ENCODE measurements at places on chromosomes 11 and 22.

GRCh38 chr22:42648368-42649245 lies 585 bp downstream of the CYB5R3 start:
- DNase-seq = no peak

DNA sequence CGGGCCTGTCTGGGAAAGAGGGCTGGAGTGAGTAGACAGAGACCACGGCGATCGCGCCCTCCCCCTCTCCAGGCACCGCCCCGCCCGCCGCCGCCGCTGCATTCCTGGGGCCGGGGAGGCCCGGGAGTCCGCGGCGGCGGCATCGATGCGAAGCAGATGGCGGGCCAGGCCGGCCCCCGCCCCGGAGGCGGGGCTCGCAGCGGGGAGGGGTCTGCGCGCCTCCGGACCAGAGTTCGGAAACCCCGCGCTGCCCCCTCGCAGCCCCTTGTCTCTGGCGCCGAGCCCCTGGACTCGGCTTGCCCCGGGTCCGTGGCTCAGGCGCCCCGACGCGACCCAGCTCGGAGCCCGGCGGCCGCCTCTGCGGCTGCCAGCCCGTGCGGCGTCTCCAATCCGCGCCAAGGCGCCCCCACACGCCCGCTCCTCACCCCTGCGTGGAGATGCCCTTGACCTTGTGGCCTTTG lies 1.3 kb downstream of the SCARF2 start:
- DNase-seq = no peak

- DNase-seq = no peak
Observed at GRCh38 chr22:47175151-47176025, 412.9 kb downstream of the TBC1D22A start.

- DNase-seq = no peak
Observed at GRCh38 chr22:49451070-49451840, 376.4 kb downstream of the BRD1 start.

- peak; percentile 81 for DNase-seq
Observed at GRCh38 chr11:64226507-64227051, 505 bp downstream of the NUDT22 start.

DNA sequence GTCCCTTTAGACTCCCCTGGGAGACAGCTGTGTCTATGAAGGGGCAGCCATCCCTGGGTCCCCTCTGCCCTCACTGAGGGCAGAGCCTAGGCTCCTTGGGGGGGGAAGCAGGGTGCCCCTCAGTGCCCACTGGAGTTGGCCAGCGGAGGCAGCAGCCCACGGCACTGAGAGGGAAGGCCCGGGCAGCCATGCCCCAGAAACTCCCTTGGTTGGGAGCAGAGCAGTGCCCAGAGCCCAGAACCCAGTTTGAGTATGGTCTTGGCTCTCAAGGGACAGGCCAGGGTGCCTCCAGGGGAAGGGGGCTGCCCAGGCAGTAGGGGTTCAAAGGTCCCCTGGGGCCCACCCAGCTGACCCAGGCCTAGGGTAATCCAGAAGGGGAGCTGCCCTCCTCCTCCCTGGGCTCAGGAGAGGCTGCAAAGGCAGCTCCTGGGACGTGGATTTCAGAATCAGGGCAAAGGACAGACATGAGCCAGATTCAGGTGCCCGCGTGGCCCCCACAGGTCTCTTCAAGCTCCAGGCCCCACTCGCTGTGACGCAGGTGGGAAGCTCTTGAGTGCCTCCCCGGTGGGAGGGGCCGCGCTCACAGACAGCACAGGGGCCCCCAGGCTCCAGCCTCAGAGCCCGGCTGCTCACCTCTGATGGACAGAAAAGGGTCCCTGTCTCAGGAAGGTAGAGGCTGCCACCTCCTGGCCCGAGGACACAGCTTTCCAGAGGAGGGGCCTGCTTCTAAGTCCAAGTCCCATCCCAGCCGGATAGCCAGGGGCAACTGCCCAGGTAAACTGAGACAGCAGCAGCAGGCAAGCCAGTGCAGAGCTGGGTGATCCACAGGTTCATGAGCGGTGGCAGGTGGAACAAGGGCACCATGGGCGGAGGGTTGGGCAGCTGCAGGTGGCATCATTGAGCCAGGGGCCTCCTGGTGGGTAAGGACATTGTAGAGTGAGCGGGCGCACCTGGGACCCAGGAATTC lies 2.6 kb downstream of the C11orf21 start:
- DNase-seq = peak; percentile 47

GRCh38 chr11:36373016-36374010 lies 77.2 kb downstream of the PRR5L start:
- no peak for DNase-seq

DNA sequence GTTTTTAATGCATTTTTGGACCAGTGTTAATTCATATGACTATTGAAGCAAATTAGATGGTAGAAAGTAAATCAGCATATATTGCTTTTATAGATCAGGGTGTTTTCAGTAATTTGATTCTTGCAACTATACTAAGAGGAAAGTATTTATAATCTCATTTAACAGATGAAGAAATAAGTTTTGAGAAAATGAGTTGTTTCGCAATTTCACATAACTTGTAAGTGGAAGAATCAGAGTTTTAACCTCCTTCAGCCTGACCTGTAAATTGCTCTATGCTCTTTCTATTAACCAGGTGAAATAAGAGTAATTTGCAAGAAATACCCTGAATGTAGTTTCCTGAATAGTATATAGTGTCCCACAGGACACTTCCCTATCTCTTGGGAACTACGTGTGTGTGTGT lies 1106.8 kb upstream of the RAG2 start:
- DNase-seq = no peak

- DNase-seq = no peak
Observed at GRCh38 chr11:75029836-75030631, 41.3 kb downstream of the NEU3 start.

- no peak for DNase-seq
Observed at GRCh38 chr22:48724899-48725298, 1102.8 kb downstream of the BRD1 start.
